ENCODE measurements at places on chromosomes 5 and 9.

GRCh38 chr5:180470361-180470760 is 23.8 kb upstream of the CNOT6 start:
- DNase-seq = no peak

DNA sequence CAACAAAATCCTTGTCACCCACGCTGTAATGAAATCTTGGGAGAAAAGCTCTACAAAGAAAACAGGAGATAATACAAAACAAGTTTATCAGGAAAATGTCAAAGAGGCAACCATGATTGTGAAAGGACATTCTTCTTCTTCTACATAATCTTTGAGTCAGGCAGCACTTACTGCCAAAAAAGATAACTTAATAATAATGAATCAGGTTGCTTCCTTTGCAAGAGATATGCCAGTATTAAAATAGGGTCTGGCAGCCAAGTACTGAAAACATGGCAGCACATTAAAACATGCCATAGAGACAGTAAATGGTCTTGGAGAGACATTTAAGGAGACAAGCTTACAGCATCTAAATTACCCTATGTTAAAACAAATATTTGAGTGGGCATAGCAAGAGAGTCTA is 1573.4 kb downstream of the EFNA5 start:
- no peak for DNase-seq

- DNase-seq = no peak
Observed at GRCh38 chr5:116472274-116472673, 102.3 kb downstream of the SEMA6A start.

- DNase-seq = no peak
Observed at GRCh38 chr5:31268686-31269085, 75.2 kb downstream of the CDH6 start.

DNA sequence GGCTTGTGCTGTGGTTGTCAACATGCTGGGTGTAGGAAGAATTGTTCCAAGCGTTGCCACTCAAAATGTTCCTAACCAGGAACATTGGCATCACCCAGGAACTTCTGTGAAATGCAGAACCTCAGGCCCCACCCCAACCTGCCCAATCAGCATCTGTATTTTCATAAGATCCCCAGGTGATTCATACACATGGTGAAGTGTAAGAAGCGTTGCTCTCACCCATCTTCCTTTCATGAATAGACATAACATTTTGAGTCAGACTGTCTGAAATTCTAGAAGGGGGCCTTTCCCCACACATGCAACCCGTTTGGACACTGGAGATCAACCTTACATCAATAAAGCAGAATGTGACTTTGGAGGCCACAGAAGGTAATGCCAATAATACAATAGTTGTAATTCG is 9.3 kb upstream of the AFAP1L1 start:
- DNase-seq = no peak

GRCh38 chr9:132842124-132843044 is 35.7 kb downstream of the AK8 start:
- peak; percentile 4 for DNase-seq

DNA sequence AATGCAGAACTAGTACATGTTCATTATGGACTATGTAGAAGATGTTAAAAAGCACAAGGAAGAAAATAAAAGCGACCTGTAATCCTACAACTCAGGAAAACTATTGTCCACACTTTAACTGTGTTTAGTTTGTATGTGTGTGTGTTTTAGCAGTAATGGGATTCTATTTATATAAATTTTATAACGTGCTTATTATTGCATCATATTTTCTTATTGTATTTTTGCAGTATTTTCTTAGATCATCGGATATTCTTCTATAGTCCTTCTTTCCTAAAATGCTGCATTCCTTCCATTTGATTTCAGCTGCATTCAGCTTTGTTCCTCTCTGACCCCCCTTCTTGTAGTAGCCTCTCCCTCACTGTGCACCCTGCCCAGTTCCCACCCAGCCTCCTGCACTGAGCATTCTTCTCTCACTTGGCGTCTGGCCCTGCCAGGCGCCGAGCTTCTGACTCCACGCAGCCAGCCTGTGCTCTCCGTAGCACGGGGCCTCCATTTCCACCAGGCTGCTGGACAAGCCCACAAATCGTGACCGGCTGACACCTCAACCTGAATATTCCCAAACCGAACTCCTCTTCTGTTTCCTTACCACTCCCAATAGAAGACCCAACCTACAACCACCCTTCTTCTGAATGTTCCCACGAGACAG is 39.9 kb downstream of the MVB12B start:
- no peak for DNase-seq

DNA sequence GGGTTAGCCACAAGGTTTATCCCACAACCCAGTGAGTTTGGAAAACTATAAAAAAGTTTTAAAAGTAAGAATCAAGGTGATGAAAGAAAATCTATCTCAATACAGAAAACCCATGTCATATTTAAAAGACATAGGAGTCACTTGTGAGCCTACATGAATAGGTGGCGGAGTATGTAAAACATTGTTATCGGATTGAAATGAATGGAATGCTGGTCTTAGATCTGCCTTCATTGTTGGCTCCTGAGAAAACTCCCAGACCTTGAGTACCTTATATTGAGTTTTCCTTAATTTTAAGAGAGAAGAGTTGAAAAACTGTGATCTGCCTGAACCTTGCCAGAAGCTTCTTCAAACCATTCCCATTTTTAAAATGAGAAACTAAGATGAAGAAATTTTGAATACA is 551.1 kb downstream of the EFNA5 start:
- DNase-seq = no peak

- DNase-seq = no peak
Observed at GRCh38 chr5:7000310-7000709, 287.1 kb downstream of the TENT4A start.

DNA sequence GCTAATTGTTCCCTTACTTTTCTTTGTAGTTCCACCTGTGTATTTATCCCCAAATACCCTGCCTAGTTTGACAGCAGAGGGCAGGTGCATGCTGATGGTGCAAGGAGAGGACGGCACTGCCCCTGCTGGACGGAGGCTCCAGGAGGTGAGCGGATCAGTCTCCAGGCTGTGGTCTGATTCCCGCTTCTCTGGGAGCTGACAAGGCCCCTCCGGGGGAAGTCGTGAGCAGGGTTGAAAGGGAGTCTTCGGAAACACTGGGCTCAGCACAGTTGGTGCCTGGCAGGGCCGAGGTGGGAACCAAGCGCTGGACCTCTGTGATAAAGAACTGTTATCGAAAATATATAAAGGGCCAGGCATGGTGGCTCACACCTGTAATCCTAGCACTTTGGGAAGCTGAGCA is 52.9 kb downstream of the RASGEF1C start:
- no peak for DNase-seq

GRCh38 chr9:100190339-100190738 is 91.3 kb downstream of the INVS start:
- no peak for DNase-seq

DNA sequence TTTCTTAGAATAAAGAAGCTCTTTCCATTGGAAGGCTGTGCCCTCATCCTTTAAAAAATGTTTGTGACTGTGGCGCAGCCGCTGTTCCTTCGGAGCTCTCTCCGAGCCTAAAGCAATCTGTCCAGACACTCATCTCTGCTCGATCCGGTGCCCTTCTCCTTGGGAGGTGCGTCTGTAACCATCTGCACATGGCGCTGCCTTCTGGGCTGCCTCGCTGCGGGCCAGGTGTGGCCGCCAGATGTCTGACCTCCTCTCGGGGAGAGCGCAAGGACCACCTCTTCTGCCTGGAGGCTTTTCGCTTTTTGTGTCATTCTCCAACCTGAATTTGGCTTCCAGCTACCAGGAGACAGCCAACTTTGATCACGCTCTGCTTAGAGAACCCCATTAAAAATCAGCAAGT is 153.4 kb upstream of the PTCH1 start:
- DNase-seq = no peak

DNA sequence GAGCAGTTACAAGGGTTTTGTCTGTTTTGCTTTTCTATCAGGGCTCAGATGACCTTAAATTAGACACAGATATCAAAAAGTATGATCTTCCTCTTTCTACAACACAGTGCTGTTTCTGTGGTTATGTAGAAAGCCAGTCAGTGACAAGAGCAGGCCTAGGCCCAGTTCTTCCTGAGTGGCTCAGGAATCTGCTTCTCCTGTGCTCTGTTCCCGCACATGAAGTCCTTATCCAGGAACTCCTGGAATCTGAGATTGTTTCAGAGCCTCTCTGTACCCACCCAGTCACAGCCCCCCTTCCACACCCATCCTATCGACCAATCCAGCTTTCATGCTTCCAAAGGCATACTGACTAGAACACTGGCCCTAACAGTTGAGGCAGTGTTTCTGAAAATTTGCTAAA is 40.4 kb upstream of the SMU1 start:
- no peak for DNase-seq

GRCh38 chr5:167886196-167886595 is 405.2 kb upstream of the WWC1 start:
- DNase-seq = no peak

- peak; percentile 46 for DNase-seq
Observed at GRCh38 chr5:154202379-154203260, 12.1 kb downstream of the GALNT10 start.

GRCh38 chr5:124728331-124728967 is 18.0 kb downstream of the ZNF608 start:
- no peak for DNase-seq

DNA sequence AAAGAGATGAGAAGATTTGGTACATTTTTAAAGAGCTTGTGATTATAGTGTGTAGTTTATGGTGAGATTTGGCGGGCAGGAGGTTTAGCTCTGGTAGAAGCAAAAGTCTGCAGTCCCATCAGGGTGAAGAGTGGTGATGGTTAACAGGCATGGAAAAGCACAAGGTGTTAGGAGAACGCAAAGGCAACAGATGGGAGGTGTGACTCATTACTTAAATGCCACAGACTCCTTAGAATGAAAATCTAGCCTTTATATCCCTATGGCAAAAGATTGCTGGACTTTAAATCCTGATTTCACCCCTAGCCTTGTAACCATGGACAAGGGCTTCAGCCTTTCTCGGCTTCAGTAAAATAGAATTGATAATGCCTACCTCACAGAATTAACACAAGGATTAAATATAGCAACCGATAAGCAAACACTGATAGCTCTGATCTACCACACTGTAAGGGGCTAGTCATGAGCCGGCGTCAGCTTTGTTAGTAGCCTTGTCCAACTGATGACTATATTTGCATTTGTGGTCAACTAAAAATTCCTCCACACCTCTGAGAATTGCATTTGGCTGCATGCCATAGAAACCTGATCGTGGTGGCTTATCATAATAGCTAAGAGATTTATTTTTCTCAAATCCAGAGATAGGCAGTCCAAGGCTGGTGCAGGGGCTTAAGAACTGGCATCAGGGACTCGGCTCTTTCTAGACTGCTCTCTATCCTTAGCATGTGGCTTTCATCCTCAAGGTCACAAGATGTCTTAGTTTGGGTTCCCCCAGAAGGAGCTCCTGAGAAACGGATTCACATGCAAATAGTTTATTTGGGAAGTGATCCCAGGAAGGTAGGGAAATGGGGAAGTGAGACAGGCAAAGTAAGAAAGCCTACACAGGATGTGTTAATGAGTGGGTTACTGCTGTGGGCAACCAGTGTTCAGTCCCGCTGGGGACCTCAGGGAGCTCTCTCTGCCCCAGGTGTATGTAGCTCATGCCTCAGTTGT is 19.6 kb downstream of the MFAP3 start:
- DNase-seq = no peak

DNA sequence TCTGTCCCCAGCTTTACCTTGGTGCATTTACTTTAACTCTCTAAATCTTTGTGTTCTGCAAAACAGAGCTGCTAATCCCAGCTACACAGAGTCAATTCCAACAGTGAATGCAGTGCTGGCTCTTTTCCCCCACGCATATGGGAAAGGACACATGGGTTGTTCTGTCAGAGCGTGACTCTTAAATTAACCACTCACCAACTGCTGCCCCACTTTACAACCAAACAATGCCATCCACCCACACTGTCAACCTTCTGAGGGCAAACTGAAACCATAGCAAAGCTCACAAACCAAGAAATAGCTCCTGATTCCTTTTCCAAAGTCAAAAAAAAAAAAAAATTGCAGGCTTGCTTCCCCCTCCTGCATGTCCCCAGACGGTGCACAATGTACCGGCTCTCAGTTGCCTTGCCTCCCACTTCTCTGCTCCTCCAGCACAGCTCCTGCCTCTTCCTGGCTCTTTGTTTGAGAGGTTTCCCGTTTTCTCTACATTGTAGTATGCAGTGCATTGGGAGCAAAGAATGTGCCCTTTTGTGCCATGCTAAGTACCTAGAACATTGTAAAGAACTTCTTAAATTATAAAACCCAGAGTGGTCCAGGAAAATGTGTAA is 151.5 kb upstream of the DAPK1 start:
- DNase-seq = no peak

DNA sequence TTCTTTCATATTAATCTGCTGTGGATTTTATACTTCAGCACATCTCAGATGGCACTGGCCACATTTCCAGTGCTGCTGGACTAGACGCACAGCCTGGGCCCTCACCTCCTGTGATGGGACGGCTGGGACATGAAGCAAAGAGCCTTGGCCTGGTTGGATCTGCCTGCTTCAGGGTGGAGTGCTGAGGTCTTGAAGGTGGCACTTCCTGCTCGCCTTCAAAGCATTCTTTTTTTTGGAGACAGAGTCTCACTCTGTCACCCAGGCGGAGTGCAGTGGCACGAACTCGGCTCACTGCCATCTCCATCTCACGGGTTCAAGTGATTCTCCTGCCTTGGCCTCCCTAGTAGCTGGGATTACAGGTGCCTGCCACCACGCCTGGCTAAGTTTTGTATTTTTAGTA is 73.1 kb downstream of the RAPGEF1 start:
- no peak for DNase-seq

DNA sequence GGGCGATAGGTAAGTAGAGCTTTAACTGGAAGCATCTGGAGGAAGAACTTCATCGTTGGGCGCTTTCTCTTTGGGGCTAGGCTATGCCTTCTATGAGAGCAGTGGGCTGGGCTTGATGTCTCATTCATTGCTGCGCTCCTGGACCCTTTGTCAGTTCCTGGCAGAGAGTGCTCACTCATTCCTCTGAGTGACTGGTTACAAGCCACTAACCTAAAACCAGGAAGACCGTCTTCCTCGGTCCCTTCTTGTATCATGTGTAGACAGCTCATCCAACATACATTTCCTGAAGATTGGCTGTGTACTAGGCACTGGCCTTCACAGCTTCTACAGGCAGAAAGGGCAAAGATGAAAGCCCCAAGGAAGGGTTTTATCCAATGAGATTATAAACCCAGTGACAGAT is 6.4 kb downstream of the SWI5 start:
- DNase-seq = no peak

DNA sequence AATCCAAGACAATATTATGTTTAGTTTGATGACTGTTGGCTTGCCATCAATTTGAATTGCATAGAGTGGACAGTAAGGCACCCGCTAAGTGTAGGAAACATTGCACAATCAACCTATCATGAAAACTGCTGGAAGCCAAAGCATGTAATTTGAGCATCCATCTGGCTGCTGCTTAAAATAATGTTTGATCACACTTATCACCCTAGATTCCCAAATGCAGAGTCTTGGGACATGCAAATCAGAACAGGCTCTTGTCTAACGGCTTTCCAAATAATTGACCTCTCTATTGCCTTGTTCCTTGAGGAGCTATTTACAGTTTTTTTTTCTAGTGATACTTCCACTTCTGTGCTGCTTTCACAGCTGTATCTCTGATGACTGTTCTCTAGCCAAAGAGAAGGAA is 342.1 kb downstream of the PRR16 start:
- no peak for DNase-seq
